ENCODE measurements at places on chromosomes 4 and X. TPM values are rescaled to one million over a fixed set of nuclear protein-coding genes. Genes with fewer than 3 reads are reported as not detected.

PDGFC gene
- 0.64 TPM for total RNA-seq

DNA sequence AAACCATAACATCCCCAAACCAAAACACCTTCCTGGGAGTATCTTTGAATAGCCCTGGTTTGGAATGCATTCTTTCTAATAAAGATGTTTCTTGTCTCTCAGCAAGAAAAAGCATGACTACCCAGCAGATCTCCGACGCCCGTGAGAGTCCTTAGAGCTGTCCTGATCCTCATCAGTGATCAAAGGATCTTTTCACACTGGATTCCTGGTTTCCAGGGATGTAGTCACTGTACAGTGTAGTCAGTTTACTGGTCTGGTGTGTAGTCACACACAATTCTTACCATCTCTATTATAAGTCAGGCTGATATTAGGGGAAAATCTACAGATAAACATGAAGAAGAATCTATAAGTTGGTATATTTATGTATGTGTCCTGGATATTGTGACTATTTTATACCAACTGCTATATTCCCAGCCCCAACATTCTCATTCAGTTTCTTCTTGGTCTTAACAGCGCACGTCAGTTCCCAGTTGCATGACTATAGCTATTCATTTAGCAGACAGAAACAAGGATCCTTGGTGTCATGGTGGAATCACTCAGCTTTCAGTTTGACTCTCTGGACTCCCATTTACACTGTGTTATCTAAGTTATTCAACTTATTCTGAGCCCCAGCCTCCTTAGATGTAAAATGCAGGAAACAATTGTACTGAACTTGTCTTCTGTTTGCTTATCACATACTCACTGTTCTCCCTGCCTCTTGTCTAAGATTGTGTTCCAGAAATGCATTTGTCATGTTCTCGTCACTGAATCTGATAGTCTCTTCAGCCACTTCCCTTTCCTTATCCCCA is 68.3 kb downstream of the SLIT2 start:
- no peak for DNase-seq
- H3K4me3 ChIP-seq: no peak overlapping the region
- no peak overlapping the region for H3K27ac ChIP-seq
- H3K4me1 ChIP-seq: peaks cover 28% of the 10 kb centered on the region

GRCh38 chr4:181896614-181897013 is 346.6 kb upstream of the TENM3 start:
- no peak overlapping the region for H3K4me3 ChIP-seq
- no peak overlapping the region for H3K27ac ChIP-seq
- DNase-seq: no peak

DNA sequence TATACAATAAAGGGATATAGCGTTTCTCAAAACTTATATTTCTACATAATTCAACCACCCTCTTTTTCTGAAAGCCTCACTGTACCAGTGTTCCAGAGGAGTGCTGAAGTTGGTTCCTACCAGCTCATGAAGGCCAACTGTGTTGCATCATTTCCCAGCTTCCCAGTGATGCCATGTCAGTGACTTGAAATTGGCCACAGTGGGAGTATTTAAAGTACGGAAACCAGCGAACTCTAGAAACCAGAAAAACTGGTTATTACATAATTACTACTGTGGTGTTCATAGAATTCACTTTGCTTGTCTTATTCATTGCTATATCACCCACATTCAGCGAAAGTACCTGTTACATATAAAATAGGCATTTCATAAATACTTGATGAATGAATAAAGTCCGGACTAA is 135.4 kb downstream of the GC start:
- H3K27me3 ChIP-seq: peaks cover 3% of the 10 kb centered on the region
- no peaks in the 10 kb centered on the region for H3K36me3 ChIP-seq
- H3K27ac ChIP-seq: no peak overlapping the region

GRCh38 chrX:3638280-3638873 is 75.1 kb downstream of the PRKX start:
- peak; percentile 63 for DNase-seq
- no peaks in the 10 kb centered on the region for H3K27me3 ChIP-seq
- peaks cover 5% of the 10 kb centered on the region for H3K4me1 ChIP-seq
- H3K36me3 ChIP-seq: no peaks in the 10 kb centered on the region
- H3K27ac ChIP-seq: no peak overlapping the region

CLGN gene
- 19.6 TPM for total RNA-seq

DNA sequence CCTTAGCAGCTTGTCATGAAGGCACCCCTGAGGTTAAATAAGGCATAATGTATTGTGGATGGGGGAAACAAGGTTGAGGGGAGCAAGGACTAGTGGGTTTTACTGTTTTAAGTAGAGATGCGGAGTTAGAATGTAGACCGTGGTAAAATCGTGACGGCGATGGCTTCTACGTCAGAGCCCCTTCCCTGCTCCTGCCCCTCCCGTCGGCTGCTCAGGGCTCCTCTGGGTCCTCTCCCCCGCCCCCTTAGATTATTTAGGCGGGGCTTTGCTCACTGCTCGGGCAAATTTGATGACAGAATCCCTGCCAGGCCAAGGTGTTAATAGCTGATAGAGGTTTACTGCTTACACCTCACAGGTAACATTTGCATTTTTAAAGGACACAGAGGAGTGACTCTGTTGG is 2.3 kb downstream of the FRMPD3 start:
- DNase-seq: peak; percentile 46
- peak overlapping the region; percentile 64 for H3K27ac ChIP-seq
- peaks cover 3% of the 10 kb centered on the region for H3K27me3 ChIP-seq

DNA sequence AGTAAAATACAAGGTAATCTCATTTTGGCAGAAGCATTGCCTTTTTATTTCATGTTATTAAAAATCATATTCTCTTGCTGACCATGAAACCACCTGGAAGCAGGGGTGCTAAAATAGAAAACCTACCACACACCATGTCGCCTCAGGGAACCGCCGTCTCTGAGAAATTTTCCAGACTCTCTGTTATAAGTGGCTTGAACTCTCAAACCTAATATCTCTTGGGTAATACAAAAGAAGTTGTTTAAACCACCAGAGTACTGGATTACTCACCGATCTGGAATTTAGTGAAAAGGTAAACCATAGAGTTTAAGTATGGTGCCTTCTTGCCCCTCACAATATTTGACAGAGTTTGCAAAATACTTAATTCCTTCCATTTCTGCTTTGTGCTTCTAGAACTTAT is 27.7 kb downstream of the ENPP6 start:
- no peak for DNase-seq
- H3K27ac ChIP-seq: no peak overlapping the region
- no peaks in the 10 kb centered on the region for H3K4me1 ChIP-seq

- peaks cover 2% of the 10 kb centered on the region for H3K27me3 ChIP-seq
- no peaks in the 10 kb centered on the region for H3K36me3 ChIP-seq
- H3K4me1 ChIP-seq: no peaks in the 10 kb centered on the region
- no peak overlapping the region for H3K27ac ChIP-seq
- DNase-seq: no peak
These were observed 92.5 kb upstream of the ENPP6 start for GRCh38 chr4:184310171-184310567.

SLC49A3 gene
- not detected for total RNA-seq

DNA sequence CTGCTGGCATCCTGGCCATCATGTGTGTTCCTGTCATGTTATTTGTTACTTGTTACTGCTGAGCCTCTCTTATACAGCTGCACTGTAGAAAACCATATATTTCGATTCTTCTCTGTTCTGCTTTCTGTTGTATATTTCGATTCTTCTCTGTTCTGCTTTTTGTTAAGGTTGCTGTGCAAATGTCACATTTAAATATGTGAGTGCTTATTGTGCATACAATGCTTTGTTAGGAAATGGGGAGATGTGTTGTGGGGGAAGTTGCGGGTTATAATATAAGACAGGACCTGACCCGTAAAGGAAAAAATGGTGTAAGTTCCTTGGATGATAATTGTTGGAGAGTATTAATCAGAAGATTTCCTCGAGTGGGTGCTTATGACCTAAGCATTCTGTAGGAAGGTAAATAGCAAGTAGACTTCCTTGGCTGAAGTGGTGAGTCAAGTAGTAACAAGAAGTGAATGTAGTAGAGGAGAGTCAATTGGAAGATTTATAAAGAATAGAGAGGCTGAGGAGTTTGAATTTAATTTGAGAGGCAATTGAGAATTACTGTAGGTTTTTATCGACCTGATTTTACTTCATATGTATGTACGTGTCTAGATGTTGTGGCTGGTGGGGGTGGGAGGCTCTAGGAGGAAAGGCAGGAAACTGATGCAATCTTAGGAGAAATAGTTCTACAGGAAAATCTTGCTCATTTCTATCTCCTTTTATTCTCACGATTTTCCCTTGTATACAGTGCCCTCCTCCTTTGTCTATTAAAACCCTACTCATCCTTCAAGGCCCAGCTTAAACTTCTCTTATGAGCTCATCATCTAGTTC is 8.5 kb downstream of the OGT start:
- no peaks in the 10 kb centered on the region for H3K27me3 ChIP-seq
- no peaks in the 10 kb centered on the region for H3K36me3 ChIP-seq
- peak overlapping the region; percentile 13 for H3K27ac ChIP-seq
- peaks cover 6% of the 10 kb centered on the region for H3K4me1 ChIP-seq
- peak overlapping the region; percentile 3 for H3K4me3 ChIP-seq

TBX22 gene
- not detected for total RNA-seq

DNA sequence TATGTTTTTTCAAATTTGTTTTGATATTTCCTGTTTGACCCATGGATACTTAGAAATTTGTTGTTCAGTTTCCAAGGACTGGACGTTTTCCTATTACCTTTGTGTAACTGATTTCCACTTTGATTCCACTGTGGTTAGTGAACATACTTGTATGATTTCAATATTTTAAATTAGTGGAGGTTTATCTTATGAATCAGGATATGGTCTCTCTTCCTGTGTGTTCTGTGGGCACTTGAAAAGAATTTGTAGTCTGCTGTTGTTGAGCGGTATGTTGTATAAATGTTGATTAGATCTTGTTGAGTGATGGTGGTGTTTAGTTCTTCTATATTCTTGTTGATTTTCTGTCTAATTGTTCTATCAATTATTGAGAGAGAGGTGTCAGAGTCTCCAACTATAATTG is 21.2 kb upstream of the LAMTOR3 start:
- peaks cover 3% of the 10 kb centered on the region for H3K27me3 ChIP-seq
- no peaks in the 10 kb centered on the region for H3K4me1 ChIP-seq
- peak overlapping the region; percentile 45 for H3K27ac ChIP-seq
- peaks cover 9% of the 10 kb centered on the region for H3K36me3 ChIP-seq
- no peak overlapping the region for H3K4me3 ChIP-seq

DNA sequence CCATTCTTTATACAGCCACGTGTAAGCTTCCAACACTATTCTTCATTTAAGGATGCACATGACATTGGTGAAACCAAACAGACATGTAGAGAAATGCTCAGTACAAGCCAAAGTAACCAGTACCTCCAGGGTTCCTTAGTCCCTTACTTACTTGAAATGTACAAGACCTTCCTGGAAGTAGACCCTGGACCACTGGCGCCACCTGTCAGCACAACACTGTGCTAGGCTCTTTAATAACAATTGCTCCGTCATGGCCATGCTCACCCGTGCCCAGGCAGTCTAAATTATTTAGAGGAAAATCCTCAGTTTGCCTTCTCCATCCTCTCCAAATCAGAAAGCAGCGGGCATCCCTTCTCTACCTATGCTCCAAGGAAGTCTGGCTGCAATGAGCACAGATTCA is 52.7 kb downstream of the ADGRA3 start:
- no peaks in the 10 kb centered on the region for H3K36me3 ChIP-seq
- no peak for DNase-seq
- peaks cover 1% of the 10 kb centered on the region for H3K27me3 ChIP-seq
- peaks cover 22% of the 10 kb centered on the region for H3K4me1 ChIP-seq
- no peak overlapping the region for H3K4me3 ChIP-seq

GRCh38 chr4:171846232-171846631 is 33.0 kb downstream of the GALNTL6 start:
- H3K4me1 ChIP-seq: peaks cover 3% of the 10 kb centered on the region
- H3K36me3 ChIP-seq: no peaks in the 10 kb centered on the region
- no peak overlapping the region for H3K4me3 ChIP-seq

GRCh38 chr4:175215208-175215607 is 297.1 kb downstream of the ADAM29 start:
- no peak overlapping the region for H3K4me3 ChIP-seq
- DNase-seq: no peak
- peaks cover 2% of the 10 kb centered on the region for H3K27me3 ChIP-seq
- no peak overlapping the region for H3K27ac ChIP-seq

GRCh38 chr4:121875652-121876051 is 5.4 kb upstream of the BBS7 start:
- H3K4me1 ChIP-seq: no peaks in the 10 kb centered on the region
- no peaks in the 10 kb centered on the region for H3K27me3 ChIP-seq
- H3K4me3 ChIP-seq: no peak overlapping the region
- no peaks in the 10 kb centered on the region for H3K36me3 ChIP-seq
- DNase-seq: no peak

C4orf51 gene
- total RNA-seq: not detected
